ENCODE measurements at places on chromosomes 11 and 22.

DNA sequence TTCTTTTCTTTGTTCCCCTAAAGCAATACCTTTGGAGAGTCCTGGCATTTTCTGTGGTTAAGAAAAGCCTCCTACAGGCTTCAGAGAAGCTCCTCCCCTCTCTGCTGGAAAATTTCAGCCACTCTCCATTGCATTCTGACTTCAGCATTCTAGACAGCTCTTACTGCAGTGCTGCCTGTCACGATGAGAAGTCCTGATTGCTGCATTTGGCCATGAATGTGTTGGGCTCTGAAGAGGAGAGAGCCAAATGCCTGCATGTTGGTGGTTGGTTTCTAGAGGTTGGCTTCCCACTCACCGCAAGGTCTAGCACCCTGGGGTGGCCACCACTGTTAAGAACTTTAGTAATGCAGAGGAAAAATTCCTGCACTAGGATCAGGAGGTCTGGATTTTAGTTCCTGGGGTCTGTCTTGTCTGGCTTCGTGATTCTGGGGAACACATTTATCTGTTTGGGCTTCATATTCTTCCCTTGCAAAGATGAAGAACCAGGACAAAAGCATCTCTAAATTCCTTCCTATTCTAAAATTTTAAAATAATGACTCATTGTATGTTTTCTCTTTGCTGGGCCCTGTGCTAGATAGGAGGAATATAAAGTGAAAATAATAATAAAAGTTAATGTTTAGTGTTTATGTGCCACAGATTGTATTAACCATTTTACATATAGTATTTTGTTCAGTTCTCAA is 38.1 kb downstream of the COA4 start:
- no peak for DNase-seq

- no peak for DNase-seq
Observed at GRCh38 chr11:57354699-57355098, 16.5 kb downstream of the P2RX3 start.

- no peak for DNase-seq
Observed at GRCh38 chr11:19651653-19652052, 61.0 kb upstream of the NAV2 start.

- no peak for DNase-seq
Observed at GRCh38 chr22:21823740-21824444, 43.6 kb downstream of the MAPK1 start.

DNA sequence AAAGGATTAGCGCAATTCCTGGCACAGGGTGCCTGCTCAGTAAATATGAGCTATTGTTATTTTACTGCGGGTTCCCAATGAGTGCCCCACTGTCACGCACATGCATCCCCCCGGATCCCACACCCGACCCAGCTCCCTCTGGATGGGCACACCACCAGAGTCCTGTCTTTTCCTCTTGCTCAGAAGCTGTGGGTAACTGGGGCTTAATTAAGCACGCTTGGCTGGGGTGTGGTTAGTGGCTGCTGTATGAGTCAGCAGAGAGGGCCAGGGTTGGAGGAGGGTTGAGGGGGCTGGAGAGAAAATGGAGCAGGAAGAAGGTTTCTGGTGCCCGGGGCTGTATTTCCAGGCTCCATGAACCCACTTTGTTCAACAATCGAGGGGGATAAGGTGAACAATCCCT is 30.3 kb upstream of the NECTIN1 start:
- DNase-seq, result no peak

DNA sequence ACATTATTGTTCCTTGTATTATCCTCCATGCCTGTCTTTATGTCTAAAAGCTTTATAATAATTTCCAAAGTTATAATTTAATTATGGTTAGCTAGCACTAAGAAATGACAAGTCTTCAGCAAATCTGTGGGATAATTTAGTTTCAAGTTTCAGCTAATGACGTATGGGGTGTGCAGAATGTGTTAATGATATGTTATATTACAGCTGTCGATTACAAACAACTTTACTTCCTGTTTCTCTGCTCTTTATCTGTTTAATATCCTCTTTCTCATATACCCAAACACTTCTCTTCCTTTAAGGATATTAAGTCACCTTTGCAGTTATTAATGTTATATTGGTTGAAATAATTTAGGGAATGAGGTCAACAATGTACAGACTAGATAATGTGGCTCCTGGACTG is 161.8 kb downstream of the CASP12 start:
- no peak for DNase-seq

- no peak for DNase-seq
Observed at GRCh38 chr11:14872032-14872431, 20.0 kb downstream of the CYP2R1 start.

GRCh38 chr11:71341596-71341995 is 89.2 kb upstream of the SHANK2 start:
- DNase-seq, result no peak

GRCh38 chr11:104663190-104664140 is 234.8 kb downstream of the CASP12 start:
- no peak for DNase-seq

- no peak for DNase-seq
Observed at GRCh38 chr22:23109441-23109978, 32.3 kb downstream of the RSPH14 start.

- DNase-seq, result no peak
Observed at GRCh38 chr11:18615628-18616392, 16.2 kb downstream of the MISFA start.

GRCh38 chr11:75233754-75234172 is 6.8 kb upstream of the TPBGL start:
- DNase-seq, result no peak

DNA sequence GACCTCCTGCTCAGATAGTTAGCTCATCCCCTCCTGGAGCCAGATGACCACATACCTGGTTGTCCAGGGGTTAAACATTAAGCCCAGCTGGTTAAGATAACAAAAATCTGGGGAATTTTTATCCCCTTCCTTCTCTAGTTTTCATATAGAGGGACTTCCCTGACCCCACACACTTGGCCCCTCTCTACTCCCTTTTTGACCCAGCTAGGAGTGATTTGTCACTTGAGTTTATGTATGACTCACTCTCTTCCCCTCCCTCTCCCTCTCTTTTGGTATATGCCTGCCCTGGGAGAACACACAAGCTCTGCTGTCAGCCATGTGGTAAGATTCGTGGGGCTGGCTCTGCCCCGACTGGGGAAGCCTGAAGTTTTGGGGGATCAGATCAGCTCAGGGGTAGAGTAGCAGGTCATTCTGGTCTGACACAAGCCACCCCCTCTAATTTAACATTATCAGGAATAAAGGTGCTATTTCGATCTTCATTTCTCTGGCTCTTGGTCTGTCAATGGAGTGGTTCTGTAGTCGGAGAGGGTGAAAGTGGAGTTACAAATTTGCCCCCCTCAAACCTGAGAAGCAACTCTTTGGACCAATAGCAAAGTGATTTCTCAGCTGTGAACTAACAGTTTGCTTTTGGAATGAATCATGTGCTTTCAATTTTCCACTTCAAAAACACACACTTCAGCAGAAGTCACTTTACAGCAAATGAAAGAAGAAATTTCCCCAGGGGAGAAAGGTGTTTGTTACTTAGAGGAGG is 415.3 kb upstream of the CADM1 start:
- no peak for DNase-seq

DNA sequence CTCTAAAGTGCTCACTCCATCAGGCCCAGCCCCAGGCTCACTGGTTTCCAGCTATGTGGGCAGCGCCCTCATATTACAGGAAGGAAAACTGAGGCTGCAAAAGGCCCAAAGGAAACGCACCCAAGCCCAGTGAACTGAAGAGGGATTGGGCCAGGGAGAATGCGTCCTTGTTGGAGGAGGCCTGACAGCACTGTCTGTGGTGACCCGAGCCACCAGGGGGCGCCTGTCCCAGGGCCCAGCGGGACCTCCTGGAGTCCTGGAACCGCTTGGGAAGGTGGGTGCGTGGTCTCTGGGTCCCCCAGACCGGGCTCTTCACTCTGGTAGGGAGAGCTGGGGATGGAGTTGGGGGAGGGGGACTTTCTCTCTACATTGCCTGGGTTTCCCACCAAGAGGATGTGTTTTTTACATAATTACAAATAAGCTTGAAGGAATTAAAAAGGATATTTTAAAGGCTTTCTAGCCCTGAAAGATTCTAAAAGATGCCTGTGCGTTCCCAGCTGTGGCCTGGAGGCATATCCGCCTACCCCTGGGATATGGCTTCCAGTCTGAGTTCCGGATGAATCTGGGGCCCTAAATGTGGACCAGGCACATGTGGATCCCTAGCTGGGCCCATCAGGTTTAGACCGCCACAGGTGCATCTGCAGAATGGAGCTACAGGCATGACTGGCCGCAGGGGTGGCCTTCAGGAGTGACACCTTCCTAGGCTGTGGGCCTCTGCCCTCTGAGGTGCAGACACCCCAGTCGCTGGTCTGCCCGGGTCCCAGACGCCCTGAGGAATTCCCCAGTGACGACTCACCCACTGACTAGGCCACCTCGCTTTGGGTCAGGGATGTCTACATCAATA is 4.2 kb downstream of the SPI1 start:
- no peak for DNase-seq

DNA sequence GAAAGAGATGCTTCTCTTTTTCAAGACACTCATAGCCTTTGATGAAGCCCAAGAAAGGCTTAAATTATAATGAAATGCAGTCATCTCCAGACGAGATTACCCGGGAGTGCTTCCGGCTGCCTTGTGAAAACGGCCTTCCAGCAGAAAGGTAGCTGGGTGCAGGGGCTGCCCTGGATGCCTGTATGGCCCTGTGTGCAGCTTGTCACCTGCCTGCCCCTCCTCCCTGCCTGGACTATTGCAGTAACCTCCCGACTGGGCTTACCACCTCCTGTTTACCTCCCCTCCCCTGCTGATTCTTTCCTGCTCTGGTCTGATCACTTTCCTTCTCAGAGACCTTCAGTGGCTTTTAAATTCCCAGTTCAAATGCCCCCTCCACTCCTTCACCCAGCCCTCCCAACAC is 126.4 kb upstream of the SYT13 start:
- no peak for DNase-seq

DNA sequence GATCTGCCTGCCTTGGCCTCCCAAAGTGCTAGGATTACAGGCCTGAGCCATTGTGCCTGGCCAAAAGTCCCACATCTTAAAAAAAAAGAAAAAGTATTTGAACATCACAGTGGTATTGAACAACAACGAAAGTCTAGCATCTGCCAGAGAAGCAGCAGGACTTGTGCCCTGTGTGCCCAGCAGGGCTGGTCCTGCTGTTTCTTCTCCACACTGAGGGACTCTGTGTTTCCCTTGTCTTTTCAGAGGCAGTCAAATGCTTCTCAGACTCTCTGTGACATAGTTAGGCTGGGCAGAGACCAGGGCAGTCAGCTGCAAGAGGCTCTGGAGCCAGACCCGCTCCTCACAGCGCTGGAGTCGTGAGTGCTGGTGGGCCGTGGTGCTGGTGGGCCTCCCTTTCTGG is 56.2 kb downstream of the SBF1 start:
- DNase-seq, result no peak
